Lower lobe of right lung (tissue), 2 donors: ENCODE measurements at places on chromosomes 6 and 20. TPM values are rescaled to one million over a fixed set of nuclear protein-coding genes. Genes with fewer than 3 reads are reported as not detected.

The TREML2 gene
- 1.4 TPM for total RNA-seq

The GRIK2 gene
- total RNA-seq, result 0.62 TPM

The RSPH4A gene
- total RNA-seq, result 5.6 TPM

The ZNF311 gene
- total RNA-seq, result 1.6 TPM

The XKR7 gene
- total RNA-seq, result 0.06 TPM

The C6orf141 gene
- total RNA-seq, result 4.1 TPM

The C20orf204 gene
- total RNA-seq, result 1.2 TPM

The SYNDIG1 gene
- total RNA-seq, result 0.15 TPM

The BRD2 gene
- total RNA-seq, result 173 TPM

The WFDC2 gene
- total RNA-seq, result 172 TPM

The EDN3 gene
- total RNA-seq, result 0.27 TPM

The MLIP gene
- not detected for total RNA-seq

The FAM83C gene
- total RNA-seq, result not detected

The NOTCH4 gene
- total RNA-seq, result 63.6 TPM

The COL12A1 gene
- 36.6 TPM for total RNA-seq

The PLEKHG1 gene
- total RNA-seq, result 20.4 TPM

The CST7 gene
- total RNA-seq, result 11.7 TPM

The PIGT gene
- 78.7 TPM for total RNA-seq

The TCF15 gene
- 0.65 TPM for total RNA-seq

The TRIM15 gene
- total RNA-seq, result not detected

The ARFGEF3 gene
- 33.8 TPM for total RNA-seq

The SSTR4 gene
- total RNA-seq, result 0.35 TPM

The HM13 gene
- total RNA-seq, result 134 TPM

The FERMT1 gene
- 1.4 TPM for total RNA-seq

The CLPSL1 gene
- not detected for total RNA-seq

The PTCHD4 gene
- total RNA-seq, result 2.3 TPM

The TNFRSF6B gene
- 5.3 TPM for total RNA-seq

The CAGE1 gene
- not detected for total RNA-seq

The EPB41L1 gene
- total RNA-seq, result 68.9 TPM

The GABRR2 gene
- total RNA-seq, result 1.2 TPM

The LY6G6F gene
- total RNA-seq, result 0.97 TPM

The CDS2 gene
- total RNA-seq, result 63.3 TPM

The RIN2 gene
- 101 TPM for total RNA-seq

The DDO gene
- 10.8 TPM for total RNA-seq

The LINC00237 gene
- total RNA-seq, result not detected

The DAAM2 gene
- 29.0 TPM for total RNA-seq

The DLL1 gene
- 12.9 TPM for total RNA-seq

The NHSL1 gene
- 63.7 TPM for total RNA-seq

The MCM8 gene
- 6.0 TPM for total RNA-seq

The CNR1 gene
- total RNA-seq, result 21.1 TPM

The BCAS1 gene
- total RNA-seq, result 2.8 TPM

The TRIM31 gene
- total RNA-seq, result 0.62 TPM

The SLPI gene
- total RNA-seq, result 1,714 TPM

The TGM3 gene
- 0.32 TPM for total RNA-seq

The SH3BGRL2 gene
- total RNA-seq, result 28.9 TPM

The TNXB gene
- 120 TPM for total RNA-seq
